ENCODE measurements at places on chromosomes 5 and 9.

DNA sequence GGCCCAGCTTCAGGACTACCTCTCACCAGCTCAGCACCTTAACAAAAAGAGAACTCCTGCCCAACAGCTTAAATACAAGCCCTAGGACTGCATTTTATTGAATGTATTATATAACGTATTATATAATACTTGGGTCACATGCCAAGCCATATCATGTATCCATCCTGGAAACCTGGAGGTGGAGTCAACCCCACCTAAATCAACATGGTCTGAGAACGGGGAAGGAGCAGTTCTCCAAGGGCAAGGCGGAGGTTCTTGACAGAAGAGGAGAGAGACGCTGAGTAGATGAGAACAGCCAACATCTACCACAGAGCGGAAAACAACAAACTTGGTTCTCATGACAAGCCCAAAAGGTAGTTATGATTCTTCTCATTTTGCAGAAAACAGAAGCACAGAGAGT, 163.4 kb downstream of the FGF18 start:
- DNase-seq = no peak

GRCh38 chr5:134175921-134176510, 734 bp downstream of the SKP1 start:
- DNase-seq = no peak

GRCh38 chr5:91495699-91496098, 112.6 kb upstream of the ARRDC3 start:
- DNase-seq = no peak

DNA sequence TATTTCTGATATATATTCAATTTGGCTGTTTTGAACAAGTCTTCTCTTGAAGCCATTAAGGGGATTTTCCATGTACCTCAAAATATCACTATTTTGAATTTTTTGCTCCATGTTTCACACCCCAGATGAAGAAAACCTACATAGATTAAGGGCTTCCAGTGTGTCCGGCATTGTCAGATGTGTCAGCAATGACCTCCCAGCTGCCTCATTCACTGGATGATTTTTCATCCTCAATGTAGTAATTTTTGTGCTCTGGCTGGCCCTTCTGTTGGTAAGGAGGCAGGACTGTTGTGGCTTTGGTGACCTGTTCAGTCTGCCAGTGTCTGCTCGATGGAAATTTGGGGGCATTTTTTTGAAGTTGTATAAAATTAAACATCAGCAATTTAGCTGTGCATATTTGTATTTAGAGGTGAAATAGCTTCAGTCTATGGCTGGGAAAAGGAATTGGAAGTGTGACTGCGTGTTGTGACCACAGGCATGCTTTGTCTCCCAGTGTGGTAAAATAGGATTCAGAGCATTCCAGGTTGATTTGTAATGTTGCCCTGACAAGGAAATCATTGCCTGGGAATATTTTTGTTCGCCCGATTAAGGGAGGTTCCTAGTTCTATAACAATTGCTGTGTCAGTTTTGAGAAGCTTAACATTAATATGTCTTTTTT, 312.4 kb downstream of the ARHGEF28 start:
- DNase-seq = no peak

- DNase-seq = no peak
Measured at GRCh38 chr5:178423901-178424809, 166.0 kb downstream of the COL23A1 start.

DNA sequence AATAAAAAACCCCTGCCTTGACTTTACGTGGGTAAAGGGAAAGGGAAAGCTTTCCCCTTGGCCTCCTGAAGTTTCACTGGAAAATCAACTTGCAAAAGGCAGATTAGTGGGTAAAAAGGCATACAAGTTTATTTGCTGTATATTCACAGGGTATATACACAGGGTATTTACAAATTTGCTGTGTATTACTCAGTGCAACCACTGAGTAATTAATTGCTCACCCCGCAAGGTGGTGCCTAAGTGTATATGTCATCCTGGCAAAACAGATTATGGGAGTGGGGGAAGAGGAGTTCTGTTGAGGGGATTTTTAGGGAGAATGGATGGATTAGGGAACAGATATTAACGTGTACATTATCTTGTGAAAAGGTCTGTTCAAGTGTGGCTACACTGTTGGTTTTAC, 7.1 kb upstream of the RARS1 start:
- no peak for DNase-seq

GRCh38 chr9:89015336-89015735, 24.1 kb downstream of the S1PR3 start:
- DNase-seq = no peak

DNA sequence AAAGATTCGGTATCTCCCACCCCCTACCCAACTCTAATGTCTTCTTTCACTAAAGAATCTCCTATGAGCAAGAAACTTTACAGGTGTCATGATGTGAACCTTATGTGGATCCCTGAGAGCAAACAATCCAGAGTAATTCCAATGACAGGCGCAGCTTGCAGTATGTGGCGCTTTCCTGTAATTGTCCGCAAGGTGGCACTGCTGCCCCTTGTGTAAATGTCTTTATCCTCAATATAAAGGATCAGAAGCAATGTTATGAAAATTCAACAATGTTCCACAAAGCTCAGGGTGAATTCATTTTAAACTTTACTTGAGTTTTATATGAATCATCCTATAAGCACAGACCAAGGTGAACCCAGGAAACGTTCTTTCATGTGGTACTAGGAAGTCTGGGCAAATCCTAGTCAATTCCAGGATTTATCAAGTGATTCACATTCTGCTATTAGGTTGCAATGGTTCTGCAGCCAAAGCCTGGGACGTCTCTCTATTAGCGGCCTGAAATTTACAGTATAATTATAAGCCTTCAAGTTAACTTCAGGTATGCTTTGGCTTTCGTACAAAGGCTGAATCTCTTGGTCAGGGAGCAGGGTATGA, 113.7 kb downstream of the TRPM6 start:
- peak; percentile 80 for DNase-seq

DNA sequence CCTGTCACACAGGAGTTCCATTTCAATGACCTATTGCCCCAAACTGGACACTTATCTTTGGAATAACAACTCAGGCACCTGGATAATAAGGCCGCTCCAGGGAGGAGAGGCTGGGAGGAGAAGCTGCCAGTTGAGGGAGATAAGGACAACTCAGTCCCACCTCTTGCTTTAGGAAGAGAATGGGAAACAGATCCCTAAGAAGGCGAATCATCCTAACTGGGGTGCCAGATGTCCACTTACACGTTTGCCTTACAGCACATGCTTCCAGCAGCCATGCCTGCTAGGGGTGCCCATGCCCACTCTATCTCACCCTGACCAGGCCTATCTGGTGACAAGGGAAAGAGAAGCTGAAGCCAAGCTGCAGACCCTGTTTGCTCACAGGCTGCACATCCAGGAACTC, 6.5 kb downstream of the HK3 start:
- no peak for DNase-seq

- DNase-seq = no peak
Measured at GRCh38 chr9:1276474-1276873, 226.3 kb downstream of the DMRT2 start.

- DNase-seq = no peak
Measured at GRCh38 chr5:142842994-142843905, 73.1 kb downstream of the ARHGAP26 start.

DNA sequence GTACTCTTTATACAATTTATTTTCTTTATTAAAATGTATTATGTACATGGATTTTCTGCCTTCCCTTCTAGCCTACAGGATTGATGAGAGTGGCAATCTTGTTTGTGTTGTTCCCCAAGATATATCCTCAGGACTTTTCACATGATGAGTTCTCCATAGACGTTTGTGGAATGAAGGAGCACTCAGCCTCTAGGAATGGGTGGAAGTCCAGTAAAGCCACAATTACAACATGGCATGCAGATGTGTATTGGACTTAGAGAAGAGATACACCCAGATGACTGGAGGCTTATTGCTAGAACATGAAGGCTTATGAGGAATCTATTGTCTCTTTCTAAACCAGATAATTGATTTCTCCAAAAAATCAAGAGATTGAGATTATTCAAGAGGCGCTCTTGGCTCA, 8.2 kb upstream of the DOCK2 start:
- DNase-seq = no peak

GRCh38 chr5:124519396-124519795, 227.0 kb downstream of the ZNF608 start:
- DNase-seq = no peak

- DNase-seq = no peak
Measured at GRCh38 chr9:13149454-13149853, 130.0 kb downstream of the MPDZ start.

GRCh38 chr9:132948482-132949050, 4.2 kb upstream of the TSC1 start:
- DNase-seq = no peak

- DNase-seq = peak; percentile 40
Measured at GRCh38 chr9:78261403-78262001, 25.6 kb downstream of the CEP78 start.

DNA sequence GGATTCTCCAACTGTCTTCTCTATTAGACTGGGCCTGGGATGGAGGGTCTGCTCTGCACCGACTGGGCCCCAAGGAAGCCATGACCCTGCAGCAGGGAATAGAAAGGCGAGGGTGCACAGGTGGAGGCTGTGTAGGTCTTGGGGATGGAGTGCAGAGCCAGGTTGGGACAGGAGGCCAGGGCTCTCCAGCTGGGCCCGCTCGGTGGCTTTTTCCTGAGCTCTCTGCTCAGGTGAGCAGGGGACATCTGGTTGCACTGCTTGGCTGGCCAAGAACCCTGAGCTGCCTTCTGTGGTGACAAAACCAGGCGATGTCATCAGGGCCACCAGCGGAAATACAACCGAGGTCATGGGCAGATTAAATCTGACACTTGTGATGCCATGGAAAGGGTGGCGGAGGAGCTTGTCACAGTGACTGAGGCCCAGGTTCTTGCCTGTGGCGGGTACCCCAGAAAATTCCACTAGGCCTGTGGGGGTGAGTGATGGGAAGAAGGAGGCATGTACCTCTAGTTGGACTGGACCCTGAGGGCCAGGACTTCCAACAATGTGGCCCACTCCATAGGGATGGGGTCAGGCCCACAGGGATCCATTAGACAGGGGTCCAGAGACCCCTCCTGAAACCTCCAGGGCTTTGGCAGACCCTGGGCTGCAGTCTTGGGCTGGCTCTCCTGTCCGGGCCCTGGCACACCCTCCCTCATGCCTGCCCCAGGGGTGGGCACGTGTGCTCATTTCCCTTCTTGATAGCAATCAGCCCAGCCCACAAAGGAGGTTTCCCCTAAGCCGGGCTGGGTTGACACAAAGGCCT, 4.4 kb upstream of the IL3 start:
- no peak for DNase-seq

DNA sequence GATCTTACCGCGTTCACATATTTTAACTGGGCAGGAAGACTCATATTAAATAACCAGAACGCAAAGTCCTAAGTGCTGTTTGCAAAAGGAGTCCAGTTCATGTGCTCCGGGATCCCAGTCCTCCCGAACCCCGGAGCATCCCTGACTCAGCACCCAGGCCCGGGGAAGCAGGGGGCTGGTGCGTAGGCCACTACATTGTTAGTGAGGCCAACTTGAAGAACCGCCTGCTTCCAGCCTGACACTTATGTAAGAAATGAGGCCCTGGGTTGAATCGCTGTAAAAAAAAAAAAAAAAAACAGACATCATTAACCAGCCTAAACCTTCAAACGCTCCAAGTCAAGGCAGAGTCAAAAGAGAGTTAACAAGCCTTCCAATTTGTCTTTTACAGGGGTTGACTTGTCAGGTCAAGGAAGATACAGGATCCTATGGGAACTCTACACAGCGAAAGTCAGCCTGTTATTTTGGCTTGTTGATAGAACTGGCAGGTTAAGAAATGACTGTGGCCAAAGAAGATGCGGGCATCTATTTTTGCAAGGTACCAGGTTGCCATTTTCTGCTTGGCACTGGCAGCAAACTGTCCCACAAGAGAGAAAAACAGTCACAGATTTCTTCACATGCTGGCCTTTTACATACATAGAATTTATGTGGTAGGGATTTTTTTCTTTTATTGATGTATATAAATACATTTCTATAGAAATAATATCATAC, 93.3 kb downstream of the ACTL7B start:
- DNase-seq = no peak

DNA sequence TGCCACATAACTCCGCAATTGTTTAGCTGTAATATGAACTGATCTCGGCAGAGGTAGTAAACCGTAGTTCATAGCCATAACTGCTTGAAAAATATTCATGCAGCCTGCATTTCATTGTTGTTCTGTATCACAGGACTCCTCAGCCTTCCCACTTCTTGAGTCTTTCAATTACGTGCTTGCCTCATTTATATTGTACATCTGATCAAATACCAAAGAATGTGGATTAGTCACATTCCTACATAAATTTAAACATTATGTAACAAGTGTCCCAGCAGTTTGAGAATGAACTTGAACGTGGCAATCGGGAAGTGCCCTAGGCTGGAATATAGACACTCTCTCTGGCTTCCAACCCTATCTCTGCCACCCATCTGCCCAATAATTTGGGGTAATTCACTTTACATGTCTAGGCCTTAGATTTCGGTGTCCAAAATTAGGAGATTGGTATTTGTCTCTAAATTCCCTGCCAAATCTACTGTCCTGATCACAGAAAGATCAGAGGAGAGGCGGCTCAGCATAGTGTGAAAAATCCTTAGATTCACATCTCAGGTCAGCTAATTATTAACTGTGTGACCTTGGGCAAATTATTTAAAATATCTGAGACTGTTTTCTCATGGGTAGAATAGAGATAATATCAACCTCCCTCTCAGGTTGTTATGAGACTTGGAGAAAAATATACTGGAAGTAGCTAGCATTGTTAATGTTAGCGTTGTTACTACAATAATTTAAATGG, 215.1 kb upstream of the RFX3 start:
- no peak for DNase-seq

GRCh38 chr5:147359101-147359500, 124.3 kb downstream of the STK32A start:
- no peak for DNase-seq

DNA sequence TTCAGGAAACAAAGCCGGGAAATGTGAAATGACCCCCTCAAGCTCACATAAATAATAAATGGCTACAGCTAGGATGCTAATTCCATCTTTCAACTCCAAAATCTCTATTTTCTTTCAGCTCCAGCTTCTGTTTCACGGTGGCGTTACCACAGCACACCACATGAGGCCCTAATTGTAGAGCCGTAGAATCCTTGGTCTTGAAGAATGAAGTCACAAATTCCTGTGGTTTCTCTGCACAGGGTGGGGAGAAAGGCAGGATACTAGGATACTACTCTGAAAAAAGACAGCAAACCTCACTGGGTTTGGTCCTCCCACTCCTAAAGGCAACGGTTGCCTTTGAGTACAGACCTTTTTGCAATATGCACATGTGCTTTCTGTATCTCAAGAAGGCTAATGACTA, 13.9 kb upstream of the RARS1 start:
- no peak for DNase-seq

GRCh38 chr9:3858961-3859360, 333.2 kb upstream of the RFX3 start:
- DNase-seq = no peak

DNA sequence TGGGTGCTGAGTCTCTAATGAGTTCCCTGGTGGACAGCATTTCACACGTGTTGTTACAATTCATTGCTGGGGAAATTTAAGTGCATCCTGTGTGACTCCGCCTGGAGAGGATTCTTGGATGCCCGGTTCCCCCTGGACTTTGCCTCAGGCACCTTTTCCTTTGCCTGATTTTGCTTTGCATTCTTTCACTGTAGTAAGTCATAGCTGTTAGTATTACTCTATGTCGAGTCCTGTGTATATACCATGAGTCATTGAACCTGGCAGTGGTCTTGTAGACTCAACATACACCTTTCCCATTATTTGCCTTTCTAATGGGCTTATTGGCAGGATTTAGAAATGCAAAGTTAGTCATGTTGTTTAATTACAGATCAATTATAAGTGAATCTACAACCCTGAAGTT, 81.9 kb upstream of the DHFR start:
- DNase-seq = no peak

GRCh38 chr5:139836469-139837208, 41.0 kb downstream of the PSD2 start:
- no peak for DNase-seq

- no peak for DNase-seq
Measured at GRCh38 chr5:44862808-44863207, 54.1 kb downstream of the MRPS30 start.

All from globus pallidus (tissue), 1 donor.